ENCODE measurements at places on chromosomes 4 and X.

DNA sequence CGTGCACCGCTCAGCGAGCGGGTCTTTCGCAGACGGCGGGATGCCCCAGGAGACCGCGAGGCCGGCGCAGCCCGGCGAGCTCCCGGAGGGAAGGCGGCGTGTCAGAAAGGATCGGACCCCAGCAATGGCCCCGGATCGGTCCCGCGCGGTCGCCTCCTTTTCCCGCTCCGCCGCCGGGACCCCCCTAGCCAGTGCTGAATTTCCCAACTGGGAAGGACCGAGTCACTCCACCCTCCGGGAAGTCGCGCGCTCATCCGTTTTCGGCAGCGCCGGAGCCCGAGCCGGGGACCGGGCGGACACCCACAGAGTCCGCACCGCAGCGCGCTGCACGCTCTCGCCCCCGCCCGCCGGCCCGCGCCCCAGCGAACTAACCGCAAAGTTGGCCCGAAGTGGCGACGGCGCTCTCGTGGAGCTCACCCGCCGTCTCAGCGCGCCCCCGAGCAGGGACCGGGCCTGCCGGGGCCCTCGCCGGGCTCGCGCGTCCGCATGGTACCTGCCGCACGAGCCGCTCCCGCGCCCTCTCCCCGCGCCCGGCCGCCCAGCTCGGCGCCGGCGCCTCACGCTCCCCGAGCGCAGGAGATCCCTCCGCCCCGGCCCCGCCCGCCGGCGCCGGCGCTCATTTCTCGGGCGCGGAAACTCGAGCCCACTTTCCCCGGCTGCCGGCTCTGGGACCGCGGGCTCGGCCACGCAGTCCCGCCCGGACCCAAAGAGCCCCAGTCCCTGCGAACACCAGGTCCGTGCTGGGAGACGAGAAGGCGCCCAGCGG lies at the start of gene FAT1:
Gene FAT1 (minus strand): TSS at position 565 of the 766 bp plus-strand sequence. CDS start 14,029 bp downstream, outside the sequence.
- peak; percentile 77 for DNase-seq

DNA sequence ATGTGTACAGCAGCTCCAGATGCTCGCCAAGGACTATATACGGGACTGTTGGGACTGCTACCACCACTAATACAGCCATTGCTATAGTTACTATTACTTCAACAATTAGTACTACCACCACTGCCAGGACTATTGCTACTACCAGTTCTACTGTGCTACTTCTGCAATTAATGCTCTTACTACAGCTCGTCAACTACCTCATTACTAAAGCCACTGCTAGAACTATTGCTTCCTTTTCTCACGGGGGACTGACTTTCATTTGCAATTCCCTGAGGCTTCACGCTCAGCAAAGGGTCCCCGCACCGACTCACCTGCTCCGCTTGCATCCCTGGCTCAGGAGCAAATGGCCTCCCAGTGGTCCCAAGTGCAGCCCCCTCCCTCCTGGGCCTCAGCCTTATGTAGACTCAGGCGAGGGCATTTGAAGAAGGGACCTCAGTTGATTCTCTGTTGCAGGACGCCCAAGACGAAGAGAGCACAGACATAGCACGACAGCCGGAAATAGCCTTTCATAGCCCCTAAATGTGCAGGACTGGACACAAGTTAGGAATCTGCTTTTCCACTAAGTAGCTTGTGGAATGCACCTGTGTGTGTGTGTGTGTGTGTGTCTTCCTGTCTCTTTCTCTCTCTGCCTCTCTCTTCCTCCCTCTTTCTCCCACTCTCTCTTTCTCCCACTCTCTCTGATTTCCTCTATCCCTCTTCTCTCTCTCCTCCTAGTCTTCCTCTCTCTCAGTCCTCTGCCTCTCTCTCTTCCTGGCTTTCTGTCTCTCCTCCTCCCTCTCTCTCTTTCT lies 294.8 kb downstream of the ASMT start:
- no peak for DNase-seq

DNA sequence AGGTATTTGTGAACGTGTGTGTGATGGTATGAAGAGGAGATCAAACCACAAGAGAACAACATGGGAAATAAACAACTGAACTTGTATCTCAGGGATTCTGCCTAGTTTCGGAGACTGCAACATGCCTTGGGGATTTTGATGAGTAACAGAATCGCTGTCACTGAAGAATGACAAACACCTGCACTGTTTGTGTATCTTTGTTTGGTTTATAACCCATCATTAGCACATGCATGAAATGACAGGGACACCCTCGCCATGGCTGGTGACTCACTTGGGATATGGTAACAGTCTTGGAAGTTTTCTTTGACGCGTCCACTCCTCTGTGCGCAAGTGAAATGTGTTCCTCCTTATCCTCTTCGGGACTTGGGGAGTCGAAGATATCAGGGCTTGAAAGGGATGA lies 30.3 kb upstream of the MAP3K15 start:
- no peak for DNase-seq

DNA sequence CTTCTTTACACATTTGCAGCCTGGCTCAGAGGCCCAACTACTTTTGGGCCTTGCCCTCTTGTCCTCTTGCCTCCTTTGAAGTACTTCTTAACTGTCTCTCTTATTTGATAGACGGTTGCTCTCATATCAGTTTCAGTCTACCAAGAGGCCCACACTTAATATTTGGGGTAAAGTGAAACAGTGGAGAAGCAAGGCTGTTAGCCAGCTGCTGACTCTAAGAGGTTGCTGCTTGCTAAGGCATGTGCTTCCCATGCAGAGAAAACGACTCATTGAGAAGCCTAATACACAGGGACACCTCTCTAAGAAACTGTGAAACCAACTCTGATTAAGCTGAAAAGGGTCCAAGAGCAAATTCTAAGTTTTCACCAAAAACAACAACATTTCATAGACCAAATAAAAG lies 94.6 kb downstream of the PPP3CA start:
- DNase-seq, result no peak

DNA sequence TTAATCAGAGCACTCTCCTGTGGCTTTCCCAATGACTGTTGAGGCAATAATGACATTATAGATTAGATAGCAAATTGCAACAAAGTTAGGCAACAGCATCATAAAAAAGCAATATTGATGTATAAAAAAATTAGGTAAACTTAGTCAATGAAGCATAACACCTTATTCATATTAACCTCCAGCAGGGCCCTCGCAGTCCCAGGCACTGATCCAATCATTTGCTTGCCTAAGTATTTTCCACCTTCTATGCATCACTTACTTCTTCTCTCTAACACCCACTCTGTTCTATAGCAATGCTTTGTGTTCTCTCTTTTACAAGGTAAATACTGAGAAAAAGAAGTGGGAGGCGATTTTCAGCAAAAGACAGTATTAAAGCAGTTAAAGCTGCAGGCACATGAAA lies 833.5 kb upstream of the ADGRL3 start:
- DNase-seq, result no peak

DNA sequence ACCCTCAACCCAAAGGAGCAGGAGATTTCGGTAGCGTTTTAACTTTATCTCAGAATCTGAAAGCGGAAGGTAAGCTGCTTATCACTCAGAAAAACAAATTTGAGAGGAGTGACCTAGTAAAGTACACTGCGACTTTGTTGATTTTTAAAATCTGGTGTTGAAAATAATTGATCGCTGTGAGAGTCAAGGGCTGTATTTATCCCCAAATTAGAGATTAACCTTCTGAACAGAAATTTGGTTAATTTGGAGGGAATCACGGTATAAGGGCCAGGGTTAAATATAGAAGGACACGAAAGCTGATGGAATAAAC lies 212 bp downstream of the CLCN4 start:
- DNase-seq, result no peak

DNA sequence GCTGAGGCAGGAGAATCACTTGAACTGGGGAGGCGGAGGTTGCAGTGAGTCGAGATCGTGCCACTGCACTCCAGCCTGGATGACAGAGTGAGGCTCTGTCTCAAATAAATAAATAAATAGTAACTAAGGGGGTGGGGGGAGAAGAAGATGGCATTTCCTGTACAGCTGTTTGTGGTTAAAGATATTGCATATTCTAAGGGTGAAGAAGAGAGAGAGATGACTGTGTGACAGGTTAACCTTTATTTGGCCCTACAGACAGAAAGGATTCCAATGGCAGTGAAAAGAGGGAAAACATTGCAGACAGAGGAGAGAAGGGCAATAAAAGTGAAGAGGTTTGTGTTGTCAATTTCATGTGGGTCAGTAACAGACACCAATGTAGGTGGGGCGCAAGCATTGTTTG lies 9.4 kb downstream of the TASL start:
- DNase-seq, result peak; percentile 53

DNA sequence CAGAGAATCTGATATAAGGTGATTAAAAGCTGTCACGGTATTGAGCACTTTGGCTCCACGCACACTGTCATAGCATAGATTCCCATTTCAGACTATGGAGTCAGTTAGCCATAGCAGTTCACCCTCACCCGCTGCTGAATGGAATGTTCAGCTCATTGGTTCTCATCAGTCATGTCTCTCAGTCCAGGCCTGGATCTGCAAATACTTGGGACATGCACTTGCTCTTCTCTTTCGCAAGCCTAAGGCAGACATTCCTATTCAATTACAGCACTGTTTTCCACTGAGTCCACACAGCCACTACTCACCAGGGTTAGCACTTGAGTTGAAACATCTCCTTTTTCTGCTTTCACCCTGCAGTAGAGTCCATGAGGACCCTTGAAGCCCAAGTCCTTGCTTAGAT lies 30.6 kb upstream of the SCML1 start:
- DNase-seq, result peak; percentile 69

DNA sequence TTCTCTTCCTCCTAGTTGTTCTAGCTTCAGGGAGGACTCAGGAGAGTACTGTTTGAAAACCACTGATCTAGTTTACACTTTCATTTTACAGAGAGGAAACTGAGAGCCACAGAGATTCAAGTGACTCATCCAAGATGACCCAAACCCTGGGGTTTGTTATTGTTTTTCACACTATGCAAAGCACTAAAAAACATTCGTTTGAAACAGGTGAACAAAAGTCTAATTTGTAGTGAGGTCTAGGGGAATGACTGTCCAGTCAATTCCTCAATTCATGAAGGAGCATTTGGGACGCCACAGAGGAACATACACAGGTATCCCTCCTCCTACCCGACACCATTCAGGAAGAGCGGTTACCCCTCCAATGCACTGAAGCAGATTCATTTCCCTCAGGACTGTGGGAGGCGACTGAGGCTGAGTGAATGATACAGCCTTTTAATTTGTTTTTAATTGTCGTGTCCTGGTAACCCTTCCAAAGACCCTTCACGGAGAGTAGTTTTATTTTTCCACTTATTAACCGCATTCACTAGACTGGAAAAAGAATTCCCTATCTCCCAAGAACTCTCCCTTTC lies 30.3 kb downstream of the TLR10 start:
- peak; percentile 50 for DNase-seq

GRCh38 chr4:100722866-100723459 lies 205.1 kb upstream of the EMCN start:
- no peak for DNase-seq

DNA sequence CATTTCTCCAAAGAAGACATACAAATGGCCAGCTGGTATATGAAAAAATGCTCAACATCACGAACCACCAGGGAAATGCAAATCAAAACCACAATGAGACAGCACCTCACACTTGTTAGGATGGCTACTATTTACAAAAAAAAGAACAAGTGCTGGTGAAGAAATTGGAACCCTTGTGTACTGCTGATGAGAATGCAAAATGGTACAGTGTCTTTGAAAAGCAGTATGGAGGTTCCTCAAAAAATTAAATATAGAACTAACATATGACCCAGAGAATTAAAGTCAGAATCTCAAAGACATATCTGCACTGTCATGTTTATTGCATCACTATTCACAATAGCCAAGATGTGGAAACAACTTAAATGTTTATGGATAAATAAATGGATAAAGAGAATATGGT lies 20.9 kb downstream of the PAGE4 start:
- DNase-seq, result no peak

DNA sequence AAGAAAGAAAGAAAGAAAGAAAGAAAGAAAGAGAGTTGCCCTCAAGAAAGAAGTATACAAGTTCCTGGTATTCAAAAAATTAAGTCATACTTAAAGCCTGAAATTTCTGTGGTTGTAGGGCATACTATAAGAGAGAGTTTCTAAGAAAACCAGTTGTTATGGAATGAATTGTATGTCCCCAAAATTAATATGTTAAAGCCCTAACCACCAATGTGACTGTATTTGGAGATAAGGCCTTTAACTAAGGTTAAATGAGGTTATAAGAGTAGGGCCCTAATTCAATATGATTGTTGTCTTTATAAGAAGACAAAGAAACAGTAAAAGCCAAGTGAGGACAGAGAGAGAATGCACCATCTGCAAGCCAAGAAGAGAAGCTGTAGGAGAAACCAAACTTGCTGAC lies 521.1 kb downstream of the CCSER1 start:
- DNase-seq, result no peak

GRCh38 chr4:10622728-10623127 lies 61.8 kb downstream of the CLNK start:
- DNase-seq, result peak; percentile 24

DNA sequence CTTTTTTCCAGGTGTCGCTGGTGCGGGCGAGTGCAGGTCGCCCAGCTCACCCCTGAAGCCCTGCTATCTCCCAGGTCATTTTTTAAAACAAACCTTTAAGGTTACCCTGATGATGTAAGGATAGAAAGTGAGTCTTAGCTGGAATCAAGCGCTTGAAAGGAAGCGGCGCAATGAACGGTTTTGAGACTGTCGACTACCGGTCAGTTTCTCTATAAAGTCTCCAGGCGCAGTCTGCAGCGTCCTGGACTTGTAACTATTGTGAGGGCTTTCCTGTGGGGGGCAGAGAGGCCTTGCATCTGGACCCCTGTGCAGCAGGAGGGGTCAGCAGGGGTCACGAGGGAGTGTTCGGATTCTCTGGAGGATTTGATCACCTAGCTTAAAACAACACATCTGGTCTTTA lies 1.6 kb downstream of the KIT start:
- peak; percentile 3 for DNase-seq

Measured in amniotic epithelial cell (primary cell).